ENCODE measurements at places on chromosomes 7 and 10.
A peak's percentile ranks its signal among the peaks of the same experiment; 100 is the strongest.

- no peak for DNase-seq
These were observed 35.0 kb downstream of the SRI start for GRCh38 chr7:88184848-88185304.

- DNase-seq, result peak; percentile 7
These were observed 191.5 kb downstream of the PHTF2 start for GRCh38 chr7:77989981-77990566.

DNA sequence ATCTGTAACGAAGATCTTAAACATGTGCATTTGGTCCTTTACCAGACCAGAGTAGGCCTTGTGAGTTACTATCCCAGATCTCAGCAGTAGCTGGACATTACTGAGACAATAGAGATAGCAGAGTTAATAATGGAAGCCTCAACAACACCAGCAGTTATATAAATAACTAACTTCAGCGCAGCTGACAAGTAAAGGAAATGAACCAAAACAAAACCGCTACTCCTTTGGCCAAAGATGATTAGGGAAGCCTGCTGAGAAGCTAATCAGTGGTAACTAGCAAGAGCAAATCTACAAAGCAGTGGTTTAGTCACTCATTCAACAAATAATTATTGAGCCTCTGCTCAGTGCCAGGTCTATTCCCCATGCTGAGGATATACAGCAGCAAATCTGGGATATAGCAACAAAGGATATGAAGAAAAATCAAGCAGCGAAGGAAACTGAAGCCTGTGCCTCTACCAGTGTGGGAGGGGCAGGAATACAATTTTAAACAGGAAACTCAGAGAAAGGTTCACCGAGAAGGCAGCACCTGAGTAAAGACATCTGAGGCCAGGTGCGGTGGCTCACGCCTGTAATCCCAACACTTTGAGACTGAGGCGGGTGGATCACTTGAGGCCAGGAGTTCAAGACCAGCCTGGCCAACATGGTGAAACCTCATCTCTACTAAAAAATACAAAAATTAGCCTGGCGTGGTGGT is 103.6 kb downstream of the ELMO1 start:
- no peak for DNase-seq

GRCh38 chr10:4355350-4355749 is 470.7 kb upstream of the AKR1E2 start:
- no peak for DNase-seq

GRCh38 chr10:69892816-69893215 is 91.1 kb downstream of the COL13A1 start:
- no peak for DNase-seq

DNA sequence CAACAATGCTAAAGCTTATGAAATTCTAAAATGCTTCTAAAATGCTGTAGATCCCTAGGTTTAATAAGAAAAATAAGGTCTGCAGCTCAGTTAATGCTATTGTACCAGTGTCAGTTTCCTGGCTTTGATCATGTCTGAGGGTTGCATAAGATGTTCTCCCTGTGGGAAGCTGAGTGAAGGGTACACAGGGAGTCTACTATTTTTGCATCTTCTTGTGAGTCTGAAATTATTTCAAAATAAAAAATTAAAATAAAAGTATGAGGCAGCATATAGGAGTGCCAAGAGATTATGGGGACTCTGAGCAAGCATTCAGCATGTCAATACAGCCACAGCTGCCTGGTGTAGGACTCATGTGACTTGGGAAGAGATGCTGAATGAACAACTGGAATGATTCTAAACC is 14.7 kb downstream of the CHST15 start:
- DNase-seq, result no peak

GRCh38 chr10:17951868-17952371 is at the start of gene SLC39A12:
Gene SLC39A12 (plus strand): TSS chr10:17951918. CDS start chr10:17953277, 1,359 bp downstream.
- DNase-seq, result no peak

DNA sequence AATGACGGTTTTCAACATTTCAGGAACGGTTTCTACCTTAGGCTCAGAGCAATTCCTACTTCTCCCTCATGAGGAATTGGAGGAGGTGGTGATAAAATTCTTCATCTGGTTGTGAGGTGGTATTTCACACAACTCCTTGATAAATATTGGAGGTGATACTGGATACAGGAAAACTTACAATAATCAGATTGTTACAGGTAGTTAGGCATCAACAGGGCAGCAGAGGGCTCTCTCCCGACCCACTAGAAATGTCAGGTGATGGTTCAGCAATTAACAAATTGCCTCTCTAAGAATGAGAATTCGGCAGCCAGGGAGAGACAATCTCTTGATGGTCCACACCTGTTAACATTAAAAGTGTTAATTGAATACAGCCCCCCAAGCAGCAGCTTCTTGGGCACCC is 22.6 kb downstream of the ZNF786 start:
- no peak for DNase-seq

Data from activated naive CD8-positive, alpha-beta T cell treated with anti-CD3 and anti-CD28 coated beads, Interleukin-2, amount 50 U/mL, for 24 hours (primary cell).